ENCODE measurements at places on chromosomes 7 and 10.

- DNase-seq = no peak
These were observed 43.4 kb downstream of the EBLN1 start for GRCh38 chr10:22174442-22174841.

- DNase-seq = no peak
These were observed 59.9 kb upstream of the LRRC4 start for GRCh38 chr7:128091106-128091505.

- DNase-seq = no peak
These were observed 185.3 kb upstream of the GDF10 start for GRCh38 chr10:47114680-47115186.

DNA sequence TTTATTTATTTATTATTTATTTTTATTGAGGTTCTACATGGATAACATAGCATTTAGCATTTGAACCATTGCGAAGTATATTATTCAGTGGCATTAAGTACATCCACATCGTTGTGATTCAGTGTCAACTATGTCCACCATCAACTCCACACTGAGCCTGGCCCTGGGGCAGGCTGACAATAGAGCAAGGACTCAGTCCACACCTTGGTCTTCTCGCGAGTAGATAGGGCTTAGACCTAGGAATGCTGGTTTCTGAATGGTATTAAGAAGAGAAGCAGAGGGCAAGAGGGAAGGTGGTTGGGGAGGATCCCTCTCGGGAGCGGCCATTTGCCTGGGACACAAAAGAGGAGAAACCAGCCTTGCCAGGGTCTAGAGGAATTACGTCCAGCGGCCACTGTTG lies 599.2 kb upstream of the MGMT start:
- DNase-seq = no peak

DNA sequence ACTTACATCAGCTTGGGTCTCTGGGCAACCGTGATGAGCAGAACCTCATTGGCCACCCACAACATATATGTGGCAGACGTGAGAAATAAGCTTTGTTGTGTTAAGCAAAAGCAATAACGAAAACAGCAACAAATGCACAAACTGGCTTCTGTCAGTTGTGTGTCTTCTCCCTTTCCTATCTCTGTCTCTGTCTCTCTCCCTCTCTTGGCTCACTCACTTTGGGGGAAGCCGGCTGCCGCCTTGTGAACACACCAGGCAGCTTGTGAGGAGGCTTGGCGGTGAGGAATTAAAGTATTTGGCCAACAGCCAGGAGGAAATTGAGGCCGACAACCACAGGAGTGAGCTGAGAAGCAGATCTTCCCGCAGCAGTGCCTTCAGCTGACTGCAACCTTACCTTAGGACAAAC lies 21.9 kb upstream of the CDCA7L start:
- DNase-seq = no peak

DNA sequence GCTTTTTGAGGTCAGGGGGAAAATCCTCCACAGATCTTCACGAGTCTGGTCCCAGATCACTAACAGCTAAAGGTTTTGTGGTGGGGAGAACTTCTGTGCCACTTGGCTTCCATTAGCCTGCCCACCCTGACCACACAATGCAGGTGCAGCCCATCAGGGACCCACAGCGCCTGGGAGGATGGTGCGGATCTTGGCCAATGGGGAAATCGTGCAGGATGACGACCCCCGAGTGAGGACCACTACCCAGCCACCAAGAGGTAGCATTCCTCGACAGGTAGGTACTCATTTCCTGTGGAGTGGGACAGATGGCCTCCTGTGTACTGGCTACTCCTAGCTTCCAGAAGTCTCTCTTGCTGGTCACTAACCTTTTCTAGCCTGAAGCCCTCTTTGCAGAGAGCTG lies 1.5 kb downstream of the FAM241B start:
- DNase-seq = no peak

DNA sequence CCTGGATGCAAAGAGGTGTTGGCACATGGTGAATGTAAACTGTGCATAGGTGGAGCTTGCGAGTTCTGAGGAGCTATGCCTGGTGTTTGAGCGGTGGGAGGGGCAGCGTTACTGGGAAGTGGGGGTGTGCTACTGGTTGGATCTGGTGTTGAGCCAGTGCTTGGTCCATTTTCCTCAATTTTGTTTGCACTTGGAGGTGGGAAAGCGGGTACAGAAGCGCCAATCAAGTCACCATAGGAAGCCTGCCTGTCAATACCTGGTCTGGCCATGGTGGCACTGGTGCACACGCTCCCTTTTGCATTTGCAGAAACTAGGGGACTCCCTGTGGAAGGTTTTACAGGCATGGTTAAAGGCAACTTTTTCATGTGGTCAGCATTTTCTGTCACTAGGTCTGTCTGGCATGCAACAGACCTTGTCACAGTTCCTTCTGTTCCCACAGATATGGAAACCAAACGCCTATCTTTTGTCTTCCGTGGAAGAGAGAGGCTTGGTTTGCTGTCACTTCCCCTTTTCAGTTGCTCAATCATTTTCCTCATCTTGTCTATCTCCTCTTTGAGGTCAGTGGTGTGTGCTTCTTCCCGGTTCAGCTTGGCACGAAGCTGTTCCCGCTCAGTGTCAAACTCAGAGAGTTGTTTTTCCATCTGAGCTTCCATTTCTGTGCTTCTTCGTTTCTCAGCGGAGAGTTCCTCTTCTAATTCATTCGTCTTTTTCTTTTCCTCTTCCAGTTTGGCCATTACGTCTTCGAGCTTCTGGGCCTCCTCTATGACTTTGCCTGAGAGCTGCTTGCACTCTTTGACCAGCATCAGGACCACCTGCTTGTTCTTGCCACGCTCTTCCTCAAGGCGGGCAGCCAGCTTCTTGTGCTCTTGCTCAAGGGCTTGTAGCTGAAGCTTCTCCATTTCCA lies 81.1 kb downstream of the CTTNBP2 start:
- no peak for DNase-seq

Measured in HS-5 (cell line).